ENCODE measurements at places on chromosomes 7 and 10.

DNA sequence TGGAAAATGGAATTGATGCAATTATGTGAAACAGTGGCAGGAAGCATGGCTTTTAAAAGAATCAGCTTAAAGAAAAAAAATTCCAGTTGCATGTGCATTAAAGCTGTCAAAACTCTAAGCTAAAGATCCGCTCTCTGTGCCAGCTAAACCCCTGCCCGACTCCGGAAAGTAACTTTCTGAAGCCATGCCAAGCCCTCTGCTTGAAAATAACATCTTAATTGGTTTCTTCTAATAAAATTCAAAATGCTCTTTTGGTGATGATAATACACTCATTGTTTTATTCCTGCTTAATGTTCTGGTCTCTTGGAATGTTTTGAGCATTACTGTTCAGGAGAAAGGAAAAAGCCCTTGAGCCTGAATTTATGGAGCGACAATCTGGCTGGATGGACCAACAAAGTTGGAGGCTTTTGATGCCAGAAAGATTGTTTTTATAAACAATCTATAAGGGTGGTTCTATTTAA lies 11.7 kb downstream of the SEMA3C start:
- no peak for DNase-seq

- no peak for DNase-seq
Measured at GRCh38 chr10:1290071-1290471, 233.9 kb downstream of the WDR37 start.

DNA sequence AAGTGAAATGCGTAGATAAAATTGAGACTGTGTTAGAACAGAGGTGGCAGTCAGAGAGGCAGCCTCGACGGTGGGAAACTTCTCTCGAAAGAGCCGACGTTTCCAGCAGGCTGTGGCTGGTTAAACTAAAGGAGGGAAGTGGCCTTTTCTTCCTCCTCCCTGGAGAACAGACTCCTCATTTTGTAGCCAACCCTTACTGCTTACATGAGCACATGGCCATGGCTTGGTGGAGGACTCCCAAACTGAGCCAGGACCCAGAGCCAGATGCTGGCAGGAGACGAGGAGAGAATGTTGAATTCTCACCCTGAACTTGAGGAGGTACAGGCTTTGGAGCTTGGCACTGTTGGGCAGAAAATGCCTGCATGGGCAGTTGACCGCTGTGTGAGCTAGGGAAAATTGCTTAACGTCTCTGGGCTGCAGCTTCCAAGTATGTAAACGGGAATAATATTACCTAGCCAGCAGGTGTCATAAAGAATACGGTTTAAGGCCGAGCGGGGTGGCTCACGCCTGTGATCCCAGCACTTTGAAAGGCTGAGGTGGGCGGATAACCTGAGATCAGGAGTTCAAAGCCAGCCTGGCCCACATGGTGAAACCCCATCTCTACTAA lies 24.5 kb downstream of the MMD2 start:
- DNase-seq, result no peak

GRCh38 chr10:122249303-122249850 lies 21.7 kb upstream of the BTBD16 start:
- no peak for DNase-seq

DNA sequence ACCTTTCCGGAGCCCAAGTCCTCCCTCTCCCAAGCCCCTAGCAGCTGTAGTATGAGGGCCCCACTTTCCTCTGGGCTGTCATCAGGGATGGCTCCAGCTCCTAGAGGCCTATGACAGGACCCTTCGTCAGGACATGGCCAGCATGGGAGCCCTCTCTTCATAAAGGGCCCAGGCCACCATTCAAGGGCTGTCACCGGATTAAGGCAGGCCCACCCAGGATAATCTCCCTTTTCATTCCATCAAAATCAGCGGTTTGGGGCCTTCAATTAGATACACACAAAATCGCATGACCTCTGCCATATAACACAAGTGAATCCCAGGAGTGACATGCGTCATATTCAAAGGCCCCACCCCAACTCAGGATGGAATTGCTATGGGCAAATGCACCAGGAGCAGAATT lies 12.2 kb upstream of the GDF10 start:
- no peak for DNase-seq

GRCh38 chr7:140512317-140513000 lies 33.2 kb upstream of the MKRN1 start:
- no peak for DNase-seq

- DNase-seq, result no peak
Measured at GRCh38 chr7:100721505-100721812, 1.2 kb downstream of the EPO start.

DNA sequence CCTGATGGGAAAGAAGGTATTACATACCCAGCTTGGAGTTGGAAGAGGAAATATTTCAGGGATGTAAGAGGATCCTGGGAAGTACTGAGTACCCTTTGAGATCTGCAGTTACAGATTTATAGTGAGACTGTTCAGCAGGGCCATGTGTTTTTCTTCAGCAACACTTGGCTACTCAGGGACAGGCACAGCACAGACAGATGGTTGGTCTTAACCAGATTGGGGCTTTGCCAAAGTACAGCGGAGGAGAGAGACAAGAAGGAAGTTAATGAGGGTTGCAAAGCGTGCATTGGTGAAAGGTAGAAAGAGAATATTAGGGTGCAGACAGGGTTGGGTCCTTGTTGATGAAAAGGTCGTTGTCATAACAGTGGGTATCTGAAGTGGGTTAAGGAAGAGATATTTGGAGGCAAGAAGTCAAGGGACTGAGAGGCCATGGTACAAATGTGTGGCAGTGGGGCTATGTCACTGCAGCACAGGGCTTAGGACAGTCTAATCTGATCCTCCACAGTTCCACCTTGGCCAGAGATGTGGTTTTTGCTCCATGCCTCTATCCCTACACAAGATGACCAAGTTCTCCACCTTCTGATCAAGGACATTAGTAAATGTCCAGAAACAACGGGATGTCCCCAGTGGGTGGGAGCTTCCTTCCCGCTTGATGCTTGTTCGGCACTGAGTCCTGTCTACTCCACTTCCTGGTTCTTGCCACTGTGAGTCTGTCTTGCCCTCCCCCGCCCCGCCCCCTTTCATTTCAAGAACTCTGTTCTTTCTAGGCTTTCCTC lies 18.9 kb upstream of the DNAJC1 start:
- no peak for DNase-seq

DNA sequence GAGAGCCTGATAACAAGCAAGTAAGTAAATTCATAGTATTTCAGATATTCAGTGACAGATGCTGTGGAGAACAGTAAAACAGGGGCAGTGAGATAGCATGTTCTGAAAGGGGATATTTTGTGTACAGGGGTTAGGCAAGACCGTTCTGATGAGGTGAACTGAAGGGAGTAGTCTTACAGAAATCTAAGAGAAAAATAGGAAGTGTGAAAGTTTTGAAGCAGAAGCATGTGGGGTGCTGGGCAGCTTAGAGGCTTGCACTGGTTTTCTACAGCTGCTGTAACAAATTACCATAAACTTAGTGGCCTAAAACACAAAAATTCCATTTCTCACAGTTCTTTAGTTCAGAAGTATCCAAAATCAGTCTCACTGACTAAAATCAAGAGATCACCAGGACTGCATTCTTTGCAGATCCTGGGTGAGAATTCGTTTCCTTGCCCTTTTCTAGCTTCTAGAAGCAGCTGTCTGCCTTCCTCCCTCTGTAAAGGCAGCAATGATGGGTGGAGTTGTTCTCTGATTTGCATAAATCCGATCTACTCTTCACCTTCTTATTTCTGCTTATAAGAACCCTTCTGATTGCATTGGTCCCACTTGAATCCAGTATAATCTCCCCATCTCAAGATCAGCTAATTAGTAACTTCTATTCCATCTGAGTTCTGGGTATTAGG lies 7.5 kb upstream of the KLF14 start:
- DNase-seq, result no peak

GRCh38 chr7:132035517-132036362 lies 479.3 kb upstream of the PODXL start:
- DNase-seq, result no peak

DNA sequence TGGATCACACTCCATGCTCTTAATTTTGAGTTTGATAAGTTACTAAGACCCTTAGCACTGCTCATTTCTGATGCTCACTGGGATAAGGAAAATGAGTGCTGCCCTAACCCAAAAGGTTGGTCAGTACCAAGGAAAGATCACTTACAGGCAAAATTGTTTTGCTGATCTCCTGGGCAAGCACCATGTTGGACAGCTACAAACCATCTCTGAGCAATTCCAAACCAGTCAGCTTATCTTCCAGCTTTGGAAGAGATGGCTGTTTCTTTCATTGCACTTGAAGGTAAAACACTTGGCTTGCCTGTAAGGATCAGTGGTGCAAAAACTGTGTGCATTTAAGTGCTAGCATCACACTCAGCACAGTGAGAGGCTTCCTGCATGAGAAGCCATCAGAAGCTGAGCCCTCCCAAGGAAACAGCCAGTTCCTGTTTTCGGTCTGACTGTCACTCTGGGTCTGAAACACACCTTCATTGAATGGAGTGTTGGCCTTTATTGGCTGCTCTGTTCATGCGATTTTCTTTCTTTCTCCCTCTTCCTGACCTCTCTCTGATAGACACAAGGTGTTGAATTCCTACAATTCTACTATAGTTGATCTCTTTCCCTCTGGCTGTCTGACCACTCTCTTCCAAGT lies 126.4 kb upstream of the GHITM start:
- DNase-seq, result no peak

- no peak for DNase-seq
Measured at GRCh38 chr7:111729483-111729882, 167.2 kb upstream of the IMMP2L start.

GRCh38 chr7:124101173-124101768 lies 68.4 kb upstream of the TMEM229A start:
- DNase-seq, result no peak

- no peak for DNase-seq
Measured at GRCh38 chr10:68402276-68402675, 4.8 kb downstream of the RUFY2 start.

DNA sequence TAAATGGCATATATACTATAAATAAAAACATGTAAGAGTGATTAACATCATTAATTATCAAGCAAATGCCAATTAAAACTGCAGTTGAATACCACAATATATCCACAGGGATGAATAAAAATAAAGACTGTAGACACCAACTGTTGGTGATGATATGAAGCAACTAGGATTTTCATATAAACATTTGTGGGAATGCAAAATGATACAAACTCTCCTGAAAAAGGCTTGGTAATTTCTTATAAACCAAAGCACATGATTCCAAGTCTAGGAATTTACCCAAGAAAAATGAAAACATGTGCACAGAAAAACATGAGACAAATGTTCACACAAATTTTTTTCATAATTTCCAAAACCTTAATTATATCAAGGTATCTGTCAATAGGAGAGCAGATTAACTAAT lies 448.1 kb downstream of the ETV1 start:
- no peak for DNase-seq

GRCh38 chr7:151411551-151411950 lies 1.7 kb upstream of the WDR86 start:
- peak; percentile 40 for DNase-seq

GRCh38 chr10:4733150-4733842 lies 92.7 kb upstream of the AKR1E2 start:
- no peak for DNase-seq

DNA sequence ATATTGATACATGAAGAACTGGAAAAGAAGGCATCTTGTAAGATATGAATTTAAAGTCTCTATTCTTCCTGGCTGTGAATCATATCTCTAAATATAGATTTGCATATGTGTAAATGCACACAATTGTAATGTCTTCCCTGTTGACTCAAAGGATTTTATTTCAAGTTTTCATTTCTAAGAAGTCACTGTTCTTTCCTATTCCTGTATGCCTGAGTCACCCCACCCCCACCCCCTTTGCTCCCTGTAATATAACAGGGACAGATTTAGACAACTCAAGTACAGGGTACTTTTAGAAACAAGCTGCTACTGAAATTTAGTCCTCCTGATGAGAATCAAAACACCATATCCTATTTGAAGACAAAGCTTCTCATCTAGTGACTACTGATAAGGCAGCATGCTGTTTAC lies 43.0 kb upstream of the HECTD2 start:
- no peak for DNase-seq

DNA sequence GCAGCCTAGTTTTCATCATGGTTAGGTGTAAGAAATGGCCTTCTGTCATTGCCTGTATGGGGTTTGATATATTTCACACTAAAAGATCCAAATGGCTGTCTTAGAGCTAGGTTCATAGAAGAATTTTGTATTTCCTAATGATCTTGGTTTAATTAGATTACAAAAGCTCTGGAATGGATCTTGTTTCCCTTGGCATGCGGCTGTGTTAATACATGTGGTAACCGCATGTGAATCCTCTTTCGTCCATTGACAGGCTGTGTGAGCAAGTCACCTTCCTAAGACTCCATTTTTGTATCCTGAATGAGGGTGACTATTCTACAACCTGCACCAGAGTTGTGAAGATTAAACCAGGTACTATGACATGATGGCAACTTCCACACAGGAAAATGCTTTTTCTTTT lies 12.4 kb upstream of the FZD1 start:
- DNase-seq, result no peak

DNA sequence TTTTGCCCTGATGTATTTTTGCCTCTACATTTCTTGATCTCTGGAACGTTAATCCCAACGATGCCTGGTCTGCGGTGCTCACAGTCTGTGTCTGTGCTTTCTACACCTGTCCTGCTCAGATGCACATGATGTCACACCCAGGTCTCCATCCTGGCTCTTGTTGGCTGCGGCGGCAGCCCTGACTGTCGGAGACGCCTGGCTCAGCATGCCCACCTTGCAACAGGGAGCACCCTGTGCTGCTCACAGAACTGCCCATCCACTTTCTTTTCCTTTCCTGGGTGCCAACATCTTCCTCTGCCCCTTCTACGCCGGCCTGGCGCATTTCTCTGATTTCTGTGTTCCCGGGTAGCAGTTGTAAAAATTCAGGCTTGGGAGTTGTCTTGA lies 106.2 kb downstream of the CUX1 start:
- DNase-seq, result peak; percentile 39

GRCh38 chr10:62647375-62648092 lies 157.0 kb upstream of the ADO start:
- DNase-seq, result no peak

DNA sequence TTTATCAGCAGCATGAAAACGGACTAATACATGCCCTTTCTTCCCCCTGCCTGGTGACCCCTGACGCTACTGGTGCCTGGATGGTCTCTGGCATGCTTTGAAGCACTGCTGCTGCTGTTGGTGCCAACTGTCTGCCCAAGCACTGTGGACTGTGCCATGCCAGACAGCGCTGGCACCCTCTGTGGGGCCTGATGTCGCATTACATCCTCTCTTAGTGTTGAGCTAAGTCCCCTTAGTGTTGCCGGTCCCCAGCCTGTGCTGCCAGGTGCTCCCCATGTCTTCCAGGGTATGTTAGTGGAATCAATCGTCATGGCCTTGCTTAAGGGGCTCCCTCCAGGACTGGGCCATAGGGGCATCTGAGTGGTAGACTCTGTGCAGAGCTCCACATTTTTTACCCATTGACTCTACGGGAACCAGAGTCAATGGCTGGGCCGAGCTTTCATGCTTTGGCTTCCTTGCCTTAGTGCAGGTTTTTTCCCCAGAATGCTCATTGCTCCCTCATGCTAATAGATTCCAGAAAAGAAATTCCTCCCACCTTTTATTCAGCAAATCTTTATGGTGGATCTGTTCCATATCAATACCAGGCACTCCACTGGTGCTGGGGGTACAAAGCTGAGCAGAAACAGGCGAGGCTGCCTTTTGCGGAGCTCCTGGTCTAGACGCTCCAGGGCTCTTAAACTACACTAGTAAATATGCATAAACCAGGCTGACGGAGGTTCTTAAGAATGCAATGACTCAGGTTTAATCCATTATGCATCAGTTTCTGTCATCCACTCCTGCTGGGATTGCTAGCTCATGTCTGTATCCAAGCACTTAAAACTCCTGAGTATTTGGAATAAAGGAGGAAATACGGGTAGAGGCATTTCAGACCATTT lies 21.8 kb upstream of the MRC1 start:
- no peak for DNase-seq
